Stimulated activated CD4-positive, alpha-beta T cell treated with anti-CD3 and anti-CD28 coated beads, Interleukin-1b, Interleukin-23, amount 100 ng/mL, for 24 hours (primary cell): ENCODE measurements at places on chromosomes 11 and 22.

- no peak for DNase-seq
Measured at GRCh38 chr11:44979543-44980399, 29.1 kb upstream of the TP53I11 start.

GRCh38 chr22:27533105-27533745 lies 268.3 kb downstream of the MN1 start:
- DNase-seq, result no peak

GRCh38 chr11:129530154-129530895 lies 154.7 kb downstream of the BARX2 start:
- DNase-seq, result no peak

DNA sequence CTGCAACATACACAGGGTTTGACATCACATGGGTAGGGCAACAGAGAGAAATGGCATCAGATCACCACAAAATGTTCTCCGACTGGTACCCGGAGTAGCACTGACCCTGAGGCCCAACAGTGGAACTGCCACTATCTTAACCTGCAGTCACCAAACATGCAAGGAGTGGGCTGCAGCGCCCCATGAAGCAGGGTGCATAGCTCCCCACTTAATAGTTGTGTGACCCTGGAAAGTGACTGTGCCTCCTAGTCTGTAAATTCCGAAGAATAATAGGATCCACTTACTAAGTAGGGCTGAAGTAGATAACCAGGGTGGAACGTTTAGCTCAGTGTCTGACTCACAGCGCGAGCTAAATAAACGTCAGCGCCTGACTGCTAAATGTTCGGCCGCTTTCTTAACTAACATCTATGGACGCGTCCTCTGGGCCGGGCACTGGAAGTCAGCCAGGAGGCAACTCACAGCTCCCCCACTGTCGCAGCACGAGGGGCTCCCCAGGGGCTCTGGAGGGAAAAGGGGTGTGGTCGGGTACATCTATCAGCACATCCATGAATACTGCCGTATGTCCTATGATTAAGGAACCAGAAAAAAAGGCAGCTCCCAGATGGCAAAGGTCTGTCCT lies 777 bp downstream of the LTO1 start:
- no peak for DNase-seq

DNA sequence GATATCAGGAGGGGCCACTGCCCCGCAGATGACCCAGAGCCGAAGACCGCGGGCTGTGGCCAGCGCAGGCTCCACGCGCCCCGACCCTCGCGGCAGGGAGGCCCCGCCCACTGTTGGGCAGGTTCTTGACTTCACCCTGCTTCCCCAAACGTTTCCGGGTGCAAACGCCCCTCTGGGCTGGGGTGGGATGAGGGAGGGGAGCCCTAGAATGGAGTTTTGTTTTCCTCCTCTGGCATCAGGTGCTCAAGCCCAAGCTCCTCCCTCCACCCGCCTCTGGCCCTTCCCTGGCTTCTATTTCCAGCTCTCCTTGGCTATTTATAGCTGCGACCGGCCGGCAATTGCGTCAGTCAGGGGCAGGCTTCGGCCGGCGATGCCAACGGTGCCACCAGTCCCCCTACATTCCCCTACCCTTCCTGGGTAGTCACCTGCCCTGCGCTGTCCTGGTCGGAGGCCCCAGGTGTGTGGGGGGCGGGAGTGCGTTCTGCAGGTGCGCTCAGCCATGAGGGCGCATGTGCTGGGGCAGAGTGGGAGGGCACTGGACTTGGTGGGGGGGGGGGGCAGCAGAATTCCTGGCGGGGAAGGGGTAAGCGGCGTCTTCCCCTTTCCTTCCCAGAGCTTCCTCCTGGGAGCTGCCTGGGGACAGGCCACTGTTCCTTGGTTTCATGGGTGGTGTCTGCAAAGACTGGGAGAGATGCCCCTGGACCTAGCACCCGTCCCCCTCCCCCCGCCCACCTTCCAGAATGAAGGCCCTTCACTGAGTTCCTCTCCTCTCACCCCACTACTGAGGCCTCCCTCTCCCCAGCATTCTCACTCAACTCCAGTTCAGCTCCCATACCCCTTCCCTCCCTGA lies 23.6 kb downstream of the DUSP8 start:
- DNase-seq, result no peak
